ENCODE measurements at places on chromosomes 3 and 15. TPM values are rescaled to one million over a fixed set of nuclear protein-coding genes. Genes with fewer than 3 reads are reported as not detected.

Gene CFAP44
- total RNA-seq, result 35.8 TPM

Gene MAP6D1
- 3.4 TPM for total RNA-seq

Gene SI
- not detected for total RNA-seq

Gene CD86
- not detected for total RNA-seq

Gene LIPC
- under 0.01 TPM for total RNA-seq

Gene TMEM207
- total RNA-seq, result not detected

Gene DNAJC13
- 62.3 TPM for total RNA-seq

Gene NPAP1
- not detected for total RNA-seq

Gene KNG1
- total RNA-seq, result not detected

Gene PRR23E
- total RNA-seq, result not detected

Gene SNAPC5
- 28.5 TPM for total RNA-seq

Gene CORO2B
- 12.3 TPM for total RNA-seq

Gene ZNF662
- 0.85 TPM for total RNA-seq

Gene AADACL2
- not detected for total RNA-seq

Gene TMCC1
- 12.3 TPM for total RNA-seq

Gene FRMD5
- 14.9 TPM for total RNA-seq

Gene LRRIQ4
- 0.19 TPM for total RNA-seq

Gene SUCNR1
- 6.7 TPM for total RNA-seq

Gene TIMP4
- total RNA-seq, result 2.3 TPM

Gene CLDN18
- total RNA-seq, result not detected

Gene SPINK8
- not detected for total RNA-seq

Gene ZNF774
- total RNA-seq, result 3.1 TPM

Gene RASL12
- total RNA-seq, result 1.1 TPM

Gene ADAMTS17
- total RNA-seq, result 0.28 TPM

Gene MRAS
- 25.9 TPM for total RNA-seq

Gene ST3GAL6
- 10.4 TPM for total RNA-seq

Gene ISG20
- 10.7 TPM for total RNA-seq

Gene PLA2G4E
- total RNA-seq, result not detected

Gene CPNE4
- not detected for total RNA-seq

Gene IQCF5
- total RNA-seq, result not detected

Gene RARRES1
- 111 TPM for total RNA-seq

Gene NOX5
- total RNA-seq, result under 0.01 TPM

Gene PATL2
- 0.56 TPM for total RNA-seq

Gene KIF15
- total RNA-seq, result 19.0 TPM

Gene FBXO40
- total RNA-seq, result not detected

Gene LDHAL6B
- total RNA-seq, result not detected

Gene SLC28A1
- total RNA-seq, result under 0.01 TPM

Gene RARB
- total RNA-seq, result 52.7 TPM

Gene CCDC13
- total RNA-seq, result 0.19 TPM

Gene COMMD2
- 20.7 TPM for total RNA-seq

Gene IFT57
- 44.3 TPM for total RNA-seq

Gene TMCO5A
- total RNA-seq, result not detected

Gene LRRC31
- total RNA-seq, result not detected

Gene FES
- 15.7 TPM for total RNA-seq

Gene FAM43A
- 33.4 TPM for total RNA-seq

Gene RSRC1
- total RNA-seq, result 47.1 TPM

Gene CCDC80
- total RNA-seq, result 526 TPM

Gene XIRP1
- not detected for total RNA-seq

Gene NR2F2
- 15.5 TPM for total RNA-seq
